ENCODE measurements at places on chromosomes 1 and 21. TPM values are rescaled to one million over a fixed set of nuclear protein-coding genes. Genes with fewer than 3 reads are reported as not detected.

CFHR4 gene
- not detected for total RNA-seq

CYP4B1 gene
- total RNA-seq, result not detected

RAP1GAP gene
- total RNA-seq, result 0.15 TPM

FMOD gene
- total RNA-seq, result 1.6 TPM

ADCY10 gene
- 0.15 TPM for total RNA-seq

KRTAP19-6 gene
- not detected for total RNA-seq

NDUFS2 gene
- 202 TPM for total RNA-seq

ITPKB gene
- total RNA-seq, result 18.0 TPM

NUDT4B gene
- 8.3 TPM for total RNA-seq

TEX50 gene
- total RNA-seq, result not detected

Measured in smooth muscle cell of trachea (primary cell).